ENCODE measurements at places on chromosomes 7 and 10.

- DNase-seq, result no peak
Observed at GRCh38 chr10:132953428-132953827, 11.1 kb upstream of the CFAP46 start.

DNA sequence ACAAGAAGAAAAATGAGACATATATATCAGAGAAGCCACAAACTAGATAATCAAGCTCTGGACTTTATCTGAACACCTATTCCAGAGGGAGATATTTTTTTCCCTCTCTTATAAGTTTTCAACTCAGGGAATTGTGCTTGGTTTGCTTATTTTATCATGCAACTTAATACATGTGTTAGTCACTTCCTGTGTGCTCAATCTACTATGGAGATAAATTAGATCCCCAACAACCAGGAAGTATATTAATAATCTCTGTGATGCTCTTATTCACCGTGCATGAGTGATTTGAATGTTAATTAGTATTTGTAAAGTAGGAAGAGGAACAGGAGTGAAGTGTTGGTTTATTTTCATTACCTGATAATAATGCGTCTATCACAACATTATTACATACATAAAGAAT, 38.8 kb upstream of the ZNF365 start:
- peak; percentile 14 for DNase-seq

DNA sequence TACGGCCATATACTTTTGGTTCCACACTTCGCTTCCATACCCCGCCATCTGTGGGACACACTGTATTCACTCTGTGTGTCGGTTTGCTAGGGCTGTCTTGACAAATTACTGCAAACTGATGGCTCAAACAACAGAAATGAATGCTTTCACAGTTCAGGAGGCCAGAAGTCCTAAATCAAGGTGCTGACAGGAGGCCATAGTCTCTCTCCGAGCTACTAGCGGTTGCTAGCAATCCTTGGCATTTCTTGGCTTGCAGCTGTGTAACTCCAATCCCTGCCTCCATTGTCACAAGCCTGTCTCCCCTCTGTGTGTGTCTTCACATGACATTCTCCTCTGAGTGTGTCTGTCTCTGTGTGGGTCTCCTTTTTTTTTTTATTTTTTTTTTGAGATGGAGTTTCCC, 28.9 kb upstream of the BMPR1A start:
- no peak for DNase-seq

GRCh38 chr7:101554584-101555268, 74.4 kb downstream of the MYL10 start:
- no peak for DNase-seq

DNA sequence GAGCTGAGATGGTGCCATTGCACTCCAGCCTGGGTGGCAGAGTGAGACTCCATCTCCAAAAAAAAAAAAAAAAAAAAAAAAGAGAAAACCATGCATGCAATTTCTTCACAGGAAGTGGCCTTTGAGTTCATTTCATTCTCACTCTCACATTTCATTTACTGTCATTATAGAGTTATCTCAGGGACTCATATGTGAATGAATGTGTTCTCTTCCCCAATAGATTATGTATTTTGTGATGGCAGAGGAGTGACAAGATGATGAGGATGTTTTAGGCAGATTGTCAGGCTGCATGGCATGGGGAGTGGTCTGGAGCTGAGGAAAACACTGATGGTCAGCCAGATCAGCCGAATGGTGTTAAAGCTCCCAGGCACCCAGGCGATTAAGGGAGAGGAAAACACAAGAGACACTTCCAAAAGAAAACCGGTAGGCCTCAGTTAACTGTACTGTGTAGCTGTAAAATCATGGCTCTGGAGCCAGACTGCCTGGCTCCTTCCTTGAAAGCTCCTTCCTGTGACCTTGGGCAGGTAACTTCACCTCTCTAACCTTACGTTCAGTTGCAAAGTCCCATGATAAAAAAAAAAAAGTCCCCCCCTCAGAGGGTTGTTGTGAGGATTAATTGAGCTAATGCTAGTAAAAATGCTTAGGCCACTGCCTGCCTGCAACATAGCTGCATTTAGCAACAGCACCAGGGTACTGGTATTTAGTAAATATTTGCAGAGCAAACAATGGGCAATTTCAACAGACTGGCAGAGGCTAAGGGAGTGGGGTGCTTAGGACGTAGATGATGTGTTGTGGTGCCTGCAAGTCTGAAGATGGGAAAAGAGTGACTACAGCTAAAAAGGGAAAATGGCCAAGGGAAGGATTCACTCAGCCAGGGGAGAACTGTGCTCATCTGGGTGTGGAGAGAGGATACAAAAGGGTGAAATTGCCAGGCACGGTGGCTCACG, 6.9 kb downstream of the FRAT2 start:
- DNase-seq, result no peak

- DNase-seq, result no peak
Observed at GRCh38 chr10:30542895-30543288, 86.7 kb downstream of the LYZL2 start.

DNA sequence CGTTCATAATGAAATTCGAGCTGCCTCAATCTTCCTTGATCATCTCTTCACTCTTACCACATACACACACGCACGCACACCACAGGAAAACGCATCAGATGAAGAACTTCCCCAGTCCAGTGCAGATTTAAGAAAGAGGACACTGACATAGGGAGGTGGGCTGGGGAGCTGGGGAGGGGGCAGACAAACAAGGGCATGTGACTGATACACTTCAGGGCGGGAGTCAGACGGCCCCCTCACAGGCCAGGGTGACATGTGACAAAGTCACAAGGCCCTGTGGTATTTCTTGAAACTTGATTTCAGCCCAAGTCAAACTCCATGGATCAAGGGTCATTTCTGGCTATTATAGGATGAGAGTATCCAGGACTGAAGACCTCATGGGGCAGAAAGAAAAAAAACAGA, 82.6 kb downstream of the KCNMA1 start:
- peak; percentile 28 for DNase-seq

DNA sequence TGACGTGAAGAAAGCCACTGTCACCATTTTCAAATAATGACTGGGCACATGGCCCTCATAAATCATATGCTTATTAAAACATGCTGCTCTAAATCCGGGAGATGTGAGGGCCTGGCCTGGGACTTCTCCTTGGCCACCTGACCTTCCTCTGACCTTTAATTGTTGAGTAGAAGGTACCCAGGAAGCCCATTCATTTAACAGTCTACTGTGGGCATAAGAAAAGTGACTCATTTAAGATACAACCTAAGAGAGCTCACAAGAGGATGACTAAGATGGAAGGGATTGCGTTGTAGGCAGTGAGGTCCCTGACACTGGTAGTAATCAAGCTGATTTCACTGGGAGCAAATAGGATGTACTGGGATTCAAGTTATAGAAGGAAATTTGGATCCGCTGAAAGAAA, 203.4 kb upstream of the GPR26 start:
- no peak for DNase-seq

DNA sequence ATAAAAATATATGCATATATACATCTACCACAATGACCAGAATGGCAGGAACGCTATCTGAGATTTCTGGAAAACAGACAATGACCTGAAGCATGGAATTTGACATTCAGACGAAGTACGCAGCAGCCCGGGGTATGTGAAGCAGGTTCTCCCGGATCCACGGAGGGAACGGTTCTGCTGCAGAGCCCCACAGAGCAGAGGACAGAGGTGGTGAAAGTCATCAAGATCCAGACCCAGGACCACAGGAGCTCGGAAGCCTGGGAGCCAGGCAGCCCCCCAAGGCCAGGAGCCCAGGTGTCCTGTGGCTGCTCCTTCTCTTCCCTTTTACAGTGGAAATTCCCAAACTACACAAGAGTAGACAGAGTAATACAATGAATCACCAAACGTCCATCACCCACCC, 42.1 kb upstream of the DNAAF5 start:
- no peak for DNase-seq

DNA sequence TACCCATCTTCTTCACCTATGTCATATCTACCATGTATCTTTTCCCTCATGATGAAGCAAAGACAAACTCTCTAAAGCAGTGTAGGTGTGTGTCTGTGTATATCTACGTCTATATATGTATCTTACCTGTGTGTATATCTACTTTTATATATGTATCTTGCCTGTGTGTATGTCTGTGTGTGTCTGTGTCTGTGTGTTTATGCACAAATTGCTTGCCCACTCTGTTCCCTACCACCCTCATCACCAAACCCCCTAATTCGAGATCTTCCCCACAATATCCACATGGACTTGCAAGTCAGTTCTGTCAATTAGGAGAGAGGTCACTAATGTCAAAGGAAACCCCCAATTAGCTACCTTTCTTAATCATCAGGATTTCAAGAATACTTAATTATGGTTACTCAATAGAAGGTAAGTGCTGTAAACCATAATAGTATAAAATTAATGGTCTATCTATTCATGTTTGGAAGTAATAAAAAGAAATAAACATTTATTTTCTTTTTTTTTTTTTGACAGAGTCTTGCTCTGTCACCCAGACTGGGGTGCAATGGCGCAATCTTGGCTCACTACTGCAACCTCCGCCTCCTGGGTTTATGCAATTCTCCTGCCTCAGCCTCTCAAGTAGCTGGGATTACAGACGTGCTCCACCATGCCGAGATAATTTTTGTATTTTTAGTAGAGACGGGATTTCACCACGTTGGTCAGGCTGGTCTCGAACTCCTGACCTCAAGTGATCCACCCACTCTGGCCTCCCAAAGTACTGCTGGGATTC, 43.6 kb downstream of the ANKRD61 start:
- DNase-seq, result peak; percentile 8

GRCh38 chr10:130989670-130990232, 321.8 kb downstream of the TCERG1L start:
- DNase-seq, result no peak

DNA sequence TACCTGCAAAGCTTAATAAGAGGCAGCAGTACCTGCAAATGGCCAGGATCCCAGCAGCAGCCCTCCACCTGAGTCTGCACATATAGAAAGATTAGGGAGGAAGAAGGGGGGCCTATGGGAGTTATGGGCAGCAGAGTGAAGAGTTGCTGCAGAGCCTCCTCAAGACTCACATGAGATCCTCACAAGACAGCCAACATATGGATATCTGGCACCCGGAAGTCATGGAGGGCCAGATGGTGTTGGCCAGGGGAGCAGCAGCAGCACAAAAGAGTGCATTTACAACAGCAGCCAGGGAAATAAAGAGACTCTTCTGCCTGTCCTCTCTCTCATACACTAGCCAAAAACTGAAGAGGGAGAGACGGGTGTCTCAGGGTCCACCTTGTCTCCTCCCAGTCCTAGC, 4.0 kb upstream of the TAS2R40 start:
- no peak for DNase-seq

GRCh38 chr7:111927353-111928019, 278.7 kb downstream of the DOCK4 start:
- DNase-seq, result no peak
